Frontal cortex (tissue), 4 donors: ENCODE measurements at places on chromosomes 5 and 9. TPM values are rescaled to one million over a fixed set of nuclear protein-coding genes. Genes with fewer than 3 reads are reported as not detected.

GRCh38 chr9:134987376-134987775, 69.7 kb upstream of the FCN1 start:
- no peak for DNase-seq

ZNF354B gene
- total RNA-seq: 29.8 TPM

GRCh38 chr5:67809589-67809988, 406.0 kb upstream of the PIK3R1 start:
- DNase-seq: no peak

TMEM232 gene
- total RNA-seq: 25.7 TPM

DNA sequence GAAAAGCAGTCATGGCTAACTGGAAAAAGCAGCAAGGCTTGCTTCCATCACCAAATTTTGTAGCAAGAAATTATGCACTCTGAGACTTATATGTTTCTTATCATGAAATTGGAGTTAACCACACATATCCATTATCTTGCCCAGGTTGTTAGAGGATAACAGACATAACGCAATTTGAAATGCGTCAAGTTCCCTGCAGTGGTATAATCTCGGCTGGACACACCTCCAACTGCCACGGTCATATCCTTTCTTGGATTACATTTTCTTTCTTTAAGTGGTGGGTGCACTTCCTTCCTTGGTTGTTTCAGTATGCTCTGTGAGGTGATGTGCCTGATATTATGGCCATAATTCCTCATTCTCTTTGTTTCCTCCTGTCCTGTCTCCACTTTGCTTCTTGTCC, 695.0 kb upstream of the DMAC1 start:
- DNase-seq: no peak

DNA sequence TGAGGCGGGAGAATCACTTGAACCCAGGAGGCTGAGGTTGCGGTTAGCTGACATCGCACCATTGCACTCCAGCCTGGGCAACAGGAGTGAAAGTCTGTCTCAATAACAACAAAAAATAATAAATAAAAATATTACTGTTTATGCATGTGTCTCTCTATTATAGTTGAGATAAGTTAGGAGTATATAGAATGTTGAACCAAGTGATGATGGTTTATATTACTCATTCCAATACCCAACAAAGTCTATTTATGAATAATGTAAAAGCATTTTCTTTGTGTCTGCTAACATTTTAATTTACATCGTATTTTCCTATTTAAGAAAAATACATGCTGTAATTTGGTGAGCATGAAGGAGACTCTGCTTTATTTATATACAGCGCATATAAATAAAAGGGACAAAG, 35.8 kb downstream of the CREBRF start:
- DNase-seq: no peak

DNA sequence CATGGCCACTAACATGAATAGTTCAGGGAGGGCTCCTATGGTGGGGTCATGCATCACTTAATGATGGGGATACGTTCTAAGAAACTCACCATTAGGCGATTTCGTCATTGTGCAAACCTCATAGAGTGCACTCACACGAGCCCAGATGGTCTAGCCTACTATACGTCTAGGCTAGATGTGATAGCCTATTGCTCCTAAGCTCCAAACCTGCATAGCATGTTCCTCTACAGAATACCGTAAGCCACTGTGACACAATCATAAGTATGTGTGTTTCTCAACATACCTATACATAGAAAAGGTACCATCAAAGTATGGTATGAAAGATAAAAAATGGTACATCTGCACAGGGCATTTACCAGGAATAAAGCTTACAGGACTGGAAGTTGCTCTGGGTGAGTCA, 6.3 kb downstream of the SLIT3 start:
- no peak for DNase-seq

IL3 gene
- not detected for total RNA-seq

SOHLH1 gene
- total RNA-seq: not detected

FBXL17 gene
- 55.4 TPM for total RNA-seq

- DNase-seq: no peak
Observed at GRCh38 chr5:134000696-134001453, 3.9 kb downstream of the VDAC1 start.

ZNF618 gene
- total RNA-seq: 4.9 TPM

RORB gene
- total RNA-seq: 42.8 TPM

GRCh38 chr5:97877588-97877987, 694.5 kb upstream of the RIOK2 start:
- no peak for DNase-seq

DNA sequence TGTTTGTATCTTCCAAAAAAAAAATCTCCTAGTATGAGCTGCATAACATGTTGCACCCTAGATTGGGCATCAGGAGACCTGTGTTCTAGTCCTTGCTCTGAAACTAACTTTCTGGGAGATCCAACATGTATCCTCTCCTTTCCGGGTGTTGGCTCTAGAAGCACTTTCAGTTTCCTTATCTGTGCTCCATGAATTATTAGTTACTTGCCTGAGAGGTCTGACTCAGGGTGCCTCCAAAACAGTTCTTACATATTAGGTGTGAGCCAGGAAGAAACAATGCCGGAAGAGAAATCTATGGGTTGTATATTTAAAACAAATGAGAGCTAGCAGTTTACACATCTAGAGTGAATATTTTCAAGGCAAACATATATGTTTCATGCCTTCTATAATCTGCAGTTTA, 36.7 kb upstream of the SLC36A2 start:
- DNase-seq: no peak
